ENCODE measurements at places on chromosomes 2 and 18.

DNA sequence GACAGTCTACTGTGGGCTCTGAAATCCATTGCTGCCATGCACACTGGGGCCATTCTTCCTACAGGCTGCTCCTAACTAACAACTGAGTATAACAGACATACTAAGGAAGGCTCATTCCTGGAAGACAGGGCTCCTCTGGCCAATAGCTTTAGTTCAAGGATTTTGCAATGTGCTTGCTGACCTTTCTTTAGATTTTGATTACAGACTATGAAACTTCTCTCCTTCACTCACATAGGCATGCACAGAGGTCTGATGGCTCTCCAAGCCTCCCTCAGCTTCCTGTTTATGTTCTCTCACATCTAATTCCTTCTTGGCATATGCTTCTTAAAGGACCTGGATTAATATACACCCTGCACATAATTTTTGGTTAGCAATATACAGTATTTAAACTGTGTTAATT lies 34.4 kb upstream of the ROCK1 start:
- no peak for DNase-seq

GRCh38 chr2:74952575-74952974 lies 5.9 kb upstream of the POLE4 start:
- DNase-seq: no peak

- no peak for DNase-seq
These were observed 1059.7 kb downstream of the TSN start for GRCh38 chr2:122815120-122815519.

- no peak for DNase-seq
These were observed 11.0 kb upstream of the KYNU start for GRCh38 chr2:142866426-142866825.

DNA sequence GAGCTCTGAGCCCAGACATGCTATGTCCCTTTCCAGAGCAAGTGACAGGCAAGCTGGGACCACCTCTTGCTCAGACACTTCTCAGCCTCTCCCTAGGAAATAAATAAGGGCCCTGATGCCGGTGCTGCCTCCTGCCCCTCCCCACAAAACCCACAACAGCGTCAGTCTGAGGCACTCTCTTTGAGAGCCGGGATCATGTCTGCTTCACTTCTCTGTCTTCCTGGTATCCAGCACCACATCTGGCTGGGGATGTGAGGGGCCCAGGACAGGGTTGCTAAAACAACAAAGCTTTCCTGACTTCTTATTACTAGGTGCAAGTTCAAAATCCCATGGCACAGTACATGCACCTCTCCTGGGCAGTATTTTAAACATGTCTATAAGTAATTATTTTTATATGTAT lies 103.9 kb upstream of the GLI2 start:
- no peak for DNase-seq

DNA sequence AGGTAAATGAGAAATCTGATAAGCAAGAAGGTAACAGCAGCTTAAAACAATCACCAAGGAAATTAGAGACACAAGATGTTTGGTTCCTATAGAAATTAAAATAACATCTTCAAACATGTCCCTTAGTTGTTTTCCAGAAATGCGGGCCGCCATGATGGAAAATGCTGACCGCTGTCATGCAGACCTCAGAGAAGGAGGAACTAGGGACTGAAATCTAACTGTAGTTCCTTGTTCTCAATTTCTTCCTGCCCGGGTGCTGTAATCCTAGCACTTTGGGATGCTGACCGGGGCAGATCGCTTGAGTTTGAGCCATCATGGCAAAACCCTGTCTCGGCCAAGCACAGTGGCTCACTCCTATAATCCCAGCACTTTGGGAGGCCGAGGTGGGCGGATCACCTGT lies 51.1 kb downstream of the TEX51 start:
- no peak for DNase-seq

GRCh38 chr2:183070942-183071844 lies 7.4 kb upstream of the DUSP19 start:
- no peak for DNase-seq

DNA sequence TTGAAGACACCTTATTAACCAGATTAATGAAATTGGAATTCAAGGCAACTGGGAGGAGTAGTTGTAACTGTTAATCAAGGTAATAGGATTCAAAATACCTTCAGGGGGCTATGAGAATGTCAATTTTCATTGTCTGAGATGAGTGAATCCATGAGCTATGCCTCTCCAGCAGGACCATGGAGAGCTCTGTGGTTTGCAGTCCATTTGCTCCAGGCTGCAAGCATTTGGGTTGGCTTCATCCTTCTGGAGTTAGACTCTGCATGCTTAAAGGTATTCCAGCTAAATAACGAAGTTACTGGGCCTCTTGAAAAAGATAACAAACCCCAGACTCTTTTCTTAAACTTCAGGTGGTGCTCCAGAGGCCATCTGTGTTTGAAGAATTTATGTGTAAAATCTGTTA lies 207.1 kb upstream of the SLC8A1 start:
- no peak for DNase-seq

DNA sequence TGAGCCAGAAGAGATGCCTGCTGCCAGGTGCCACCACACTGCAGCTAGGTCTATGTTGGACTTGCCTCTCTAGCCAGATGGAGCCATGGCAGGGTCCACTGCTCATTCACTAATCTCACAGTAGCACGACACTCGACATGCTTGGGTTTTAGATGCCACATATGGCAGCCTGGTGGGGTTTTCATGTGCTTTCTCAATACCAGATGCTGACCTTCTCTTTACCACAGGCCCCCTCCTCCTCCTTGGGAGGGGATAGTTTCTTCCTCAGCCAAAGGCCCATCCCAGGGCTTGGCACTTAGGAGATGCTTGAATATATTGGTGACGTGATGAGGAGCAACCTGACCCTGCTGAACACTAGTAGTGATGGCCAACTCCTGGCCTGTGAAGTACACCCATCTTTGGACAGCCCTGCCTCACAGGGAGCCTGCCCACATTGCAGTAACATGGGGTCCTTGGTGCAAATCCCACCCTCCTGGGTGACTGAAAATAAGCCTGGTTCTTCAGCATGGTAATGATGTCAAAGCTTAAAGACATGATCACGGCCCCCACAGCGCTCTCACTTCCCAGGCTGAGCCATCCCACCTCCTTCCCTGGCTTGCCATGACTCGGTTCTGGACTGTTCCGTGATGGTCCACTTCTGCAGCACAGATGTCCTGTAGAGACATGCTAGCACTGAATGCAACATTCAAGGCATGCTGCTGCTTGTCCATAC lies 227.5 kb downstream of the SH3RF3 start:
- no peak for DNase-seq

DNA sequence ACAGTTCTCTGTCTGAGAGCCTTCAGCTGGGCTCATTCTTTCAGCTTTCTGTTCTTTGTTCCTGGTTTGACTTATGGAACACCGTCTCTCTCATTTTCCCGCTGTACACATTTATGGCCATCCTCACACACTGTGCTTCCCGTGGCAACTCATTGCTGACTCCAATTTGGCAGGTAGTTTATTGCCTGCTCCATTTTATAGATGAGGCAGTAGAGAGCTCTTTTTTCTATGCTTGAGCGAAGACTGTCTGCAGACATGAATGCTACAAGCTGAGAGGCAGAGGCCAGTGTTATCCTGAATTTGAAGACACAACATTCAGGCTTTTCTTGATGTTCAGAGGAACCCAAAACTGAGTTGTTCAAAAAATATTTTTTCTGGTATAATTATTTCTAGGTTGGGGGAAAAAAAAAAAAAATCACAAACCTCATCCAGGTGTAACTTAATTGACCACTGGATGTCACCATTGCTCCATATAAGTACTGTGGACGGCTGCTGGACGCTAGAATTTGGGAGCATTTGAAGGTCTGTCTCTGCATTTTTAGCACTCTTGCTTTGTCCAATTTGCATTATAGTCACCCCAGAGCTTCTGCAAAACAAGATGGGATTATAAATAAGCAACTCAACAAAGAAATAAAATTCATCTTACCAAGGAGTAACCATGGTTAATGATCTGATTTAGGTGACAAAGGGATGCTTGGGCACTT lies 83.5 kb downstream of the HRH4 start:
- no peak for DNase-seq

GRCh38 chr2:26086155-26086637 lies 52.3 kb downstream of the RAB10 start:
- no peak for DNase-seq

GRCh38 chr18:48792611-48793380 lies 158.0 kb downstream of the SMAD7 start:
- DNase-seq: no peak

GRCh38 chr2:127305990-127306585 lies 12.1 kb upstream of the ERCC3 start:
- no peak for DNase-seq

GRCh38 chr2:42342795-42343241 lies 18.2 kb downstream of the COX7A2L start:
- DNase-seq: no peak

- no peak for DNase-seq
These were observed 15.1 kb downstream of the NMS start for GRCh38 chr2:100485396-100485795.

DNA sequence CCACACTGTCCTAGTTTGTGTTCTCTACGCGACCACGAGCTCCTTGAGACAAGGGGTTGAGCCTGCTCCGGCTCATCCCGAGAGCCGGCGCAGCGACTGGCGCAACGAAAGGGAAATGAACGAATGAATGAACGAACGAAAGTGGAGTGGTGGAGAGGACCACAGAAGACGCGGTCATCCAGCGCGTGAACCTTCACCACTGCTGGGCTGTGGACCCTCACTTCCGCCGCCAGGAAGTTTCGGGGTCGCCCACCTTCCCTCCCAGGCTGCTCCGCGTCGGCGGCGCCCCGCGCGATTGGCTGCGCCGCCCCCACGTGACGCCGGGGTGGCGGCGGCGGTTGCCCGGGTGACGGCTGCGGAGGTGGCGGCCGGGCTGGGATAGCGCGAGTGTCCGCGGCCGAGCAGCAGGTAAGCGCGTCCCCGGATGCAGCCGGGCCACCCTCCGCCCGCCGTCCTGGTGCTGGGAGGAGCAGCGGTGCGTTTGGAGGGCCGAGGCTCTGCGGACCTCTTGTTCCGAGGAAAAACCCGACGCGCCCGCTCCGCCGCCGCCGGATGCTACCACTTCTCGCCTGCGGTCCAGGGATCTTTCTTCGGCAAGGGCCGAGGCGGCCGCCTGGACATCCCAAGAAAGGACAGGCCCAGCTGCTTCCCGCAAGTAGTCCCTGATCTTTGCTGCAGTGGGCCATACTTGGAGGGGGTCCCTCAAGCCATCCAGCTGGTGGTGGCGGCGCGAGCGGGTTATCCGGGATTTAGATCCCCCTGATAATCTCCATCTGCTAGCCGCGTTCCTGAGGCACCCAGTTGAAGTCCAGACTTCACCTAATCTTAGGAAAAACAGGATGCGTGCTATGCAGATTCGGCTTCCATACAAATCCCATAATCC lies at the start of gene ARMC9:
Gene ARMC9 (plus strand): TSS at position 341 of the 883 bp plus-strand sequence. CDS start 7,608 bp downstream, outside the sequence.
- peak; percentile 55 for DNase-seq

DNA sequence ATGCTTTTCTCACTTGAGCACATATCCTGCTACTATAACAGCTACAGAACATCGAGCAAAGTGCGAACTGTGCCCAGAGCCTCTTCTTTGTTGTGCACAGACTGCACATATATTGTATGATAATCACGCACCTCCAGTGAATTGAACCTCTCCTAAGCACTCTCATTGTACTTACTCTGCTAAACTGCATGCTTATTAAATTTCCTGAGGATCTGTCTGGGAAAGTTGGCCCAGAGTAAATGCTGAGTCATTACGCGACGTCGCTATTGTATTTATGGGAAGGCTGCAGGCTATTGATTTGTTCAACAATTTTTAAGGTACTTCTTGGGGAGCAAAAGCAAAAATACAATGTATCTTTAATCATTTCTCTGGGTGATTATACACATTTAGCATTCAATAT lies 399.6 kb upstream of the DSEL start:
- DNase-seq: no peak

DNA sequence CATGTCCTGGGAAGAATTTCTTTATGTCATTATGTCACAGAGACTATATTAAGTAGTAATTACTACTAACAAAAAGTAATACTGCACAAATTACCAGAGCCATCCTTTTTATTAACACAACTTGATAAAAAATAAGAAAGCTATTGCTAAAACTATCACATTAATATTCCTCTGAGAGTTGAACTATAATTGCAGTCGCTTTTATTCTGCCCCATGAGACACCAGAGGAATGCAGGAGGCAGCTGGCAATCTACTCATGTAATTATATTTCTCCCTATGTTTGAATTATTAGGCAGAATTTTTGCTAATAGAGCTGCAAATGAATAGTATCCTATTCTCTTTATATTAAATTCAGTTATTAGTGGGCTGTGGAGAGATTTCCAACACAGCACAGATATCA lies 220.7 kb downstream of the LRRTM4 start:
- DNase-seq: no peak

- DNase-seq: no peak
These were observed 142.4 kb upstream of the ZNF236 start for GRCh38 chr18:76679945-76680344.

DNA sequence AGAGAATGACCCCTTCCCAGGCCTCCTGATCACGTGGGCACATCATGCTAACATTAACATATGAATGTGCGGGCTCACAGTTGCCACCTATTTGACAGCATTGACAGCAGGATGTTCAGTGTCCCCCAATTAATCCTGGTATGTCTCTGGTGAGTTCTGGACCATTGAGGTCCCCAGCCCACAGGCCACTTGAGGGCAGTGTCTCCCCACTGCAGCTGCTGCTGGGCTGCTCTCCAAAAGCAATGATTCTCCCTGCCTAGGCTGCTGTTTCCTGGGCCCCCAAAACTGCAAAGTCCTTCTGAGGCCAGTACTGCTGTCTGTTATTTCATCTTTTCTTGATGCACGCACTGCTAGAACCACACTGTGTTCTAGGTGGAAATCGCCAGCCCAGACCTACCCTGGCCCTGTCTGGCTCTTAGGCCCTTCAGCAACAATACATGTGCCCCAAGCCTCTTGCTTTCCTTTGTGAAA lies 52.7 kb upstream of the MAPK4 start:
- no peak for DNase-seq

DNA sequence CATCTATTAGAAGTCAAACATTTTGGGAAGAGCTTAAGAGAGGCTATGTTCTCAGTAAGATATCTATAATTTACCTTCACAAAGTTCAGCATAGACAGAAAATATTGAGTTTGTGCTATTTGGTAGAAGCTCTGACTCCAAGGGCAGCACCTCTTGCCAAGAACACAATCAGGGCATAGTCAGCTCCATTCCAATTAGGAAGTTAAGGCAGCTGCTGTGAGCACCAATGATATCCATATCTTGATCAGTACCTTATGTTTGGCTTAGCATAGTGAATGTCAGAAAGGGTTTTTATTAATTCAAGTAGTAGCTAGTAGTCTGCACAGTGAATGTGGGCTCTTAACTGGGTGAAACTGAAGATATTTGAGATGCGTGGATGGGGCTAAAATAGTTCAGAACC lies 86.4 kb upstream of the SPRED2 start:
- no peak for DNase-seq

GRCh38 chr2:10340593-10340975 lies 37.9 kb downstream of the HPCAL1 start:
- DNase-seq: no peak
